Activated gamma-delta T cell treated with anti-CD3 and anti-CD28 coated beads, Interleukin-2, amount 50 U/mL, for 16 hours (primary cell): ENCODE measurements at places on chromosomes 1 and 21.

GRCh38 chr21:45640888-45641479, 2.5 kb upstream of the PCBP3 start:
- no peak for DNase-seq

- DNase-seq: no peak
Measured at GRCh38 chr1:205677167-205677566, 3.1 kb downstream of the SLC45A3 start.

GRCh38 chr1:246245541-246245940, 261.5 kb downstream of the SMYD3 start:
- no peak for DNase-seq

- DNase-seq: no peak
Measured at GRCh38 chr1:158007180-158007579, 13.7 kb downstream of the KIRREL1 start.

GRCh38 chr21:44960141-44961092, 20.6 kb downstream of the SLX9 start:
- DNase-seq: no peak

DNA sequence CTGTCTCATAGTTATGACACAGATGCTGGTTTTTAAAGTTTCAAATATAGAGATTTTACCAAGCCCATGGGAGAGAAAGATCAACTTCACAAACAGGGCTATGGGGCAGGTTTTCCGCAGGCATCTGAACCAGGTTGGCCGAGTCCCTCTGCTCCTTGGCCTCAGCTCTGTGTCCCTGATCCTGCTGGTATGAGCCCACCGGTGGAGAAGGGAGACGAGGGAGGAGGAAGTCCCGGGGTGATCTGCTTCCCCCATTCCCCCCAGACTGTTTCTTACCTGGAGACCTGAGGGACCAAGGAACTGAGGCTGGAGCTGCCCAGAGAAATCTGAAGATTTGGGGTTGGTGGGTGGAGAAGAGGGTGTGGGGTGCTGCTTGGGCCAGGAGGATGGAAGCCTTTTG, 28.9 kb upstream of the BTG2 start:
- no peak for DNase-seq

DNA sequence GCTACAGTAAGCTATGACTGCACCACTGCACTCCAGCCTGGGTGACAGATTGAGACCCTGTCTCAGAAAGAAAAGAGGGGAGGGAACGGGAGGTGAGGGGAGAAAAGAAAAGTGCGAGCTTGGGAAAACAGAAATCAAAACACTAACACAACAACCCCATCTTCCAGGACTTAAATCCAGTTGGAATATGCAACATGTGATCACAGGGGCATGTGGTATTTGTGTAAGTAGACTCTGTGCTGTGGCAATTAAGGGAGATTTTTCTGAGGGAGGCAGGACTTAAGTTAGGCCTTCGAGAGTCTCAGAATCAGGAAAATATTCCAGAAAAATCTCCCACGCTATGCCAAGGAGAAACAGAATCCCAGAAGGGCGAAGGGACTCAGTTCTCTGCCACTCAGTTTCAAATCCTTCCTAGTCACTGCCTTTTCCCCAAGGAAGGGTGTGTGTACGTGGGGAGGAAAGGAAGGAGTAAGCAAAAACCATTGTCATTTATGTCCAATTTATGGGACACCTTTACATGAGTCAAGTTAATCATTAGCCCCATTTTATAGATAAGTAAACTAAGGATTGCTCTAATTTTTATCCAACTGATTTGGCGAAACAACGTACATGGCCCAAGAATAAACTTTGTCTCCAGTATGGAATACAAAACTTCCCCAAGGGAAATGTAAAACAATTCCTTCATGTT, 12.3 kb downstream of the ID3 start:
- no peak for DNase-seq

- no peak for DNase-seq
Measured at GRCh38 chr1:160883581-160884513, 1.1 kb downstream of the ITLN1 start.

GRCh38 chr1:119631433-119632102, 16.5 kb downstream of the ZNF697 start:
- no peak for DNase-seq

DNA sequence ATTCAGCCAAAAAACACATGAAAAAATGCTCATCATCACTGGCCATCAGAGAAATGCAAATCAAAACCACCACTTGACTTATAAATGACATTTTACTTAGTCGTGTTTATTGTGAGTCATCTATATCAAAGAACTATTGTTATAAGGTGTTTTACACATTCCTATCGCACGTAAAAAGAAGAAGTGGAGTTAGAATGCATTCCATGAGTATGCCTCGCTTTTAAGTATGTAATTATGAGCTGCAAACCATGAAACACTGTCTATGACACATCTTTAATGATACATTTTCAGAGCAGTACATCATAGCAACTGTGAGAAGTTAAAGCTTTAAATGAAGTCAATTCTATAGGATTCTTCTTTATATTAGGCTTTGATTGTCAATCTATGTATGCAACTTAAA, 614.3 kb upstream of the ADAMTS5 start:
- DNase-seq: no peak
